AG04449 (cell line): ENCODE measurements at places on chromosomes 12 and 14.

- DNase-seq, result no peak
These were observed 22.0 kb downstream of the CHGA start for GRCh38 chr14:92944976-92945375.

DNA sequence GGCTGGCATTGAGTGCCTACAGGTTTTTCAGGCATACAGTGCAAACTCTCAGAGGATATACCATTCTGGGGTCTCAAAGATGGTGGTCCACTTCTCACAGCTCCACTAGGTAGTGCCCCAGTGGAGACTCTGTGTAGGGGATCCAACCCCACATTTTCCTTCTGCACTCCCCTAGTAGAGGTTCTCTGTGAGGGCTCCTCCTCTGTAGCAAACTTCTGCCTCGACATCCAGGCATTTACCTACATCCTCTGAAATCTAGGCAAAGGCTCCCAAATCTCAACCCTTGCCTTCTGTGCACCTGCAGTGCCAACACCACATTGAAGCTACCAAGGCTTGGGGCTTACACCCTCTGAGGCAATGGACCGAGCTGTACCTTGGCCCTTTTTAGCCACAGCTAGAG is 179.2 kb downstream of the CCDC91 start:
- DNase-seq, result no peak

GRCh38 chr12:89469361-89469760 is 55.2 kb downstream of the GALNT4 start:
- no peak for DNase-seq

DNA sequence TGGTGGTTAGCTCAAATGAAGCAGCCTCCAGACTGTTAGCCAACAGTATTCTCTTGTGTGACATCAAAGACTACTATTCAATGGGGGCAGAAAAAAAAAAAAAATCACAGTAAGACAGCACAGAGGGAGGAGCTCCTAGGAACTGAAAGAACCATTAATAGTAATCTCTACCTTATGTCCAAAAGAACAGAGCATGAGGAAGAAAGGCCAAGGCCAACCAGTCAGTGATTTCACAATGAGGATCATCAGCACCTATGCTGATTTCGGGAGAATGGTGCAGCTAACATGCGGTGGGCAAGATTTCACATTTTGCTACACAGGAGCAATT is 66.3 kb upstream of the SOX5 start:
- no peak for DNase-seq

- no peak for DNase-seq
These were observed 222.6 kb upstream of the SYT1 start for GRCh38 chr12:78641837-78642423.

DNA sequence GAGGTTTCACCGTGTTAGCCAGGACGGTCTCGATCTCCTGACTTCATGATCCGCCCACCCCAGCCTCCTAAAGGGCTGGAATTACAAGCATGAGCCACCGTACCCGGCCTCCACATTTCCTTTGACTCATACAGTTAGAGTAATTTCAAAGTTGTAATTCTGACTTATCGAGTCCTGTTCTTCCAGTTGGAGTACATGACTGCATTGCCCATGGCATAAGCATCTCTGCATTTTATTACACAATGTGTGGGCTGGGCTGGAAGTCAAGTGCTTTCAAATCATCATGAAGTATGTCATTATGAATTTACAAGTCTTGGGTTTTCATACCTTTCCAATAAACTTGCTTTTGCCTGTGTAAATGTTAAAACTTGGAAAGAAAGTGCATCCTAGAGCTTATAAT is 1295.7 kb upstream of the FLRT2 start:
- DNase-seq, result no peak

DNA sequence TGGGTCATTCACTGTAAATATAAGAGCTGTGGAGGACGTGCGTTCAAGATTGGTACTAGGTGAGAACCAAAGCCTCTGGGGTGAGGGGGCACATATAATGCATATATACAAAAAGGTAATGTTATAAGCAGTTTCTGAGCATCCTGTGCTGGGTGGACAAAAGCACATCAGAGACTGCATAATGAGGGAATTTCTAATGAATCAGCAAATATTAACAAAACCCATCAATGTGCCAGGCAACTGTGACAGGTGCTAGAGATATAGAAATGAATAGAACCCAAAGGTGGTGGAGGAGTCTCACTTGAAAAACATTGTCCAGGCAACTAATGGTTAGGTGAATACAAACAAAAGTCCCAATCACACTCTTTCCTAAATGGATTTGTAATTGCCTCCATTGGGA is 74.7 kb downstream of the GPR65 start:
- no peak for DNase-seq

DNA sequence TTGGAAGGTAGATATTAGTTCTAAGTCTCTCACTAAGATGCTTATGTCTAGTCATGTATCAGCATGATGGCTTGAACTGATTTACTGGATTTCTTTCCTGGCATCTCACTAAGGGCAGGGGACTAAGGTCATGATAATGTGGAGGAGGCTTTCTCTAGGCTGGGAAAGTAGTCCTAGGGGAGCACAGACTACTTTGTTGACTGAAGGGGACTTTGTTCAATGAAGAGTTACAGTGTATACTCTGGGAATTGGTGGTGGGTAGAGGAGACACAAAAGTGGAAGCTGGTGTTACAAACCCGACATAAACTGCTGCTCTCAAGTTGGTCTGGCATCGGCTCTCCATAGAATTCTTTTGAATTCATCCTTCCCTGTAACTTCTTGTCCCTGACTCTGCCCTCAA is 75.2 kb downstream of the SAMD4A start:
- DNase-seq, result no peak

DNA sequence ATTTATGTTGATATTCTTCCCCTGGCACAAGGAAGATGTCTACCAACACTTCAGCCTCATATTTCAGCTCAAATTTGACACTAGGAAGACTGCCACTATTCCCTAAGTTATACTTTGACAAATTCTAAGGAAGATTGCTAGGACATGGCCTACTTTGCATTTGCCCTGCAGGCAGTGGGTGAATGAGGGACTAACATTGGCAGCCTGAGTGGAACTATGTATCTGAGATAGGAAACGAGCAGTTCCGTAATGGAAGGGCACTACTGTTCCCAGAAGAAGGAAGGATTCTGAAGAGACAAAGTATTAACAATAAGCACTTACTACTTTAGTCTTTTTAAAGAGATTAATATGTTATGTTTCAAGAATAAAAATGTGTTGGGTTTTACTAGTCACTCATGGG is 115.1 kb downstream of the SLC16A7 start:
- DNase-seq, result no peak

DNA sequence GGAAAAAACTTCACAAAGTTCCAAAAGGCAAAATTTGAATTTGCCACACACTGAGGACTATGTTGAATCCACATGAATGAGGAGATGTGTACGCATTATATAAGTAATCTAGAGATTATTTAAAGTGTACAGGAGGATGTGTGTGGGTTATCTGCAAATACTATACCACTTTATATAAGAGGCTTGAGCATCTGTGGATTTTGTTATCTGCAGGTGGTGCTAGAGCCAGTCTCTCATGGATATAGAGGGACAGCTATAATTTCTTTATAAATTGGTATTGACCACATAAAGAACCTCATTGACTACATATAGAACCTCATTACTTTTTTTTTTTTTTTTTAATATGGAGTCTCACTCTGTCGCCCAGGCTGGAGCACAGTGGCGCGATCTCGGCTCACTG is 32.2 kb upstream of the RXYLT1 start:
- no peak for DNase-seq

- DNase-seq, result no peak
These were observed 12.5 kb upstream of the SAMD4A start for GRCh38 chr14:54554401-54554800.

DNA sequence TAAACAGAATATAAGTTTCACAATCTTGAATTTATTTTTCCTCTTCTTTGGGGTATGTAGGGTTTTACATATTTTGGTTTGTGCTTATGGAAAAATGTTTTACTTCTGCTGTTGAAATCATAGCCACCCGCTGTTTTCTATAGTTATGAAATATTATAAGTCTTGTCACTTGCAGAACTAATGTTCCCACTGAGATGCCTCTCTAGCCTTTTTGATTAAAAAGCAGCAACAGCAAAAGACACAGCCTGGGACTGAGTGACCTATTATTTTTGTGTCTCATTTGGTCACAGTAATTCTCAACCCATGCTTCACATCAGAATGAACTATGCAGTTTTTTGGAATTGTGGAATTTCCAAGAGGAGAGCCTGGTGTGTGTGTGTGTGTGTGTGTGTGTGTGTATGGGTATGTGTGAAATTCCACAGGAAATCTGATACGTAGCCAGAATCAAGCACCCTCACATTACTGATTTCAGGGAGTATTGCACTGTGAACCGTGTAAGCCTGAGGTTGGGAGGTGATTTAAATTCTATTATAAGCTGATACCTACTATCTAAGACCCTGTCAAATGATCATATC is 55.7 kb upstream of the FRMD6 start:
- DNase-seq, result no peak

- peak; percentile 2 for DNase-seq
These were observed 24.1 kb downstream of the KLRD1 start for GRCh38 chr12:10331642-10332239.

DNA sequence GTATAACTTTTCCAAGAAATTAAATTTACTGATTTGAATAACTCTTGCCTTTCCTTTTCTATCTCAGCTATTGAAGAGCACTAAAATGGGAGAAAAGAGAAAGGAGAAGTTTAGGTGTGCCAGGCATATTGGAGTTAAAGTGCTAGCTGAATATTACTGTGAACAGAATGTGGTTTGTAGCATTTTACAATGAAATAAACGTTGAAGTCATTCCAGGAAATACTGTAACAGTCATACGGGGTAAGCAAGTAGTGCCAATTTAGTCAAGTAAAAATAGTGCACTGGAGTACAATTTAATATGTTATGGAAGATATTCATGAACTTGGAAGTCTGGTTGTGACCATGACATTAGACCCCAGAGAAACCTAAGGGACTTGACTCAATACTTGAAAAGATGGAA is 62.1 kb downstream of the E2F7 start:
- DNase-seq, result no peak

GRCh38 chr12:20189767-20190166 is 178.6 kb upstream of the PDE3A start:
- no peak for DNase-seq

DNA sequence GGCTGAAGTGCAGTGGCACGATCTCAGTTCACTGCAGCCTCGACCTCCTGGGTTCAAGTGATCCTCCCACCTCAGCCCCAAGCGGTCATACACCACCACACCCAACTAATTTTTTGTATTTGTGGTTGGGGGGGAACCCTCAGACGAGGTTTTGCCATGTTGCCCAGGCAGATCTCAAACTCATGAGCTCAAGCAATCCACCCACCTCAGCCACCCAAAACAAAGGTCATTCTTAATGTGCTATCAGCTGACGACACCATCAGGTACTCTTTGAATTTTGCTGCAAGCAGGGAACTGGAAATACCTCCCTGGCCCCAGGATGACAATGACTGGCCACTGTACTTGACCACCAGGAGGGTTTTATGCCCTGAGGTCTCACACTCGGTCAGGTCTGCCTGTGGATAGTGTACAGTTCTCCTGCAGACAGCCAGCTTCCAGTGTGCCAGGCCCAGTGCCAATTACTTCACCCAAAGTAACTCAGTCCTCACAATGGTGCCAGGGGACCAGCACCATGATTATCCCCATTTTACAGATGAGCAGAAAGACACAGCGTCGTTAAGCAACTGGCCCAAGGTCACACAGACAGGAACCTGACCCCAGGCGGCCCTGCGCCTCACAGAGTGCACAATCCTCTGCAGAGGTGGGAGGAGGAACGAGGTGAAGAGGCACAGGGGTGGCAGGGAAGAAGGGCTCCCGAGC is 42.9 kb downstream of the ITPK1 start:
- no peak for DNase-seq

- DNase-seq, result no peak
These were observed 1888.1 kb upstream of the SEL1L start for GRCh38 chr14:83421711-83422110.

- DNase-seq, result no peak
These were observed 27.6 kb downstream of the EML1 start for GRCh38 chr14:99820702-99821331.

DNA sequence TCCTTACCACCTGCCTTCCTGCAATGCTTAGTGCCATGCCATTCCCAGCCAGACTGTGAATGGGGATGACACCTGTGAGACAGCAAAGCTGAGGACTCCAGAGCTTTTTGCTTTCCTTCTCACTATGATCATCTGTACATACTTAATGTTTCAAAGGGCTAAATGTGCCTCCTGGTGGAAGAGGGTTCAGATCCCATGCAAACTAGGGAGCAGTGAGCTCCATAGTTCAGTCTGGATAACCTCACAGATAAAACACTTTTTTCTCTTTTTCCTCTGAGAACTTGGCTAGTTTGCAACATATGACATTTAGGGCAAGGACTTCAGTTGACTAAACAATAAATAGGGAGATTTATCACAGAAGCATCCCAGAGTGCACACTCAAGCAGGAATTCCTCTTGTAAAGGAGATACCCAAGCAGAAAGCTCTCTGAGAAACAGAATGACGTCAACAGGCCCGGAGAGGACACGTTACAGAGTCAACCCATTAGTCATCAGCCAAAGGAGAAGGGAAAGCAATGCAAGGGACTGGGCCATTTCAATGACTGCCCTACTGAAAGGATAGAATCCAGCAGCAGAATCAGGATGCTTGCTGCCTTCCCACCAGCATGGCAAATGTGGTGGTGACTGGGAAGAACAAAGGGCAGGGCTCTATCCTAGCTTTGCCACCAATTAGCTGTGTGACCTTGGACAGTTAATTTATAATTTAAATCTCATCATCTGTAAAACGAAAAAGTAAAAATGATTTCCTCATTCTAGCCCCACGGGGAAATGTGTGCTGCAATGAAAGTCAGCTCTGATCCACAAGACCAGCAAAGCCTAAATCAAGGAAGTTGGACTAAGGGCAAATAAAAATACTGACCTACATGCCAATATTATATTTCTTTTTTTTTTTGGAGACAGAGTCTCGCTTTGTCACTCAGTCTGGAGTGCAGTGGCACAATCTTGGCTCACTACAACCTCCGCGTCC is 80.8 kb upstream of the ACTN1 start:
- peak; percentile 95 for DNase-seq

DNA sequence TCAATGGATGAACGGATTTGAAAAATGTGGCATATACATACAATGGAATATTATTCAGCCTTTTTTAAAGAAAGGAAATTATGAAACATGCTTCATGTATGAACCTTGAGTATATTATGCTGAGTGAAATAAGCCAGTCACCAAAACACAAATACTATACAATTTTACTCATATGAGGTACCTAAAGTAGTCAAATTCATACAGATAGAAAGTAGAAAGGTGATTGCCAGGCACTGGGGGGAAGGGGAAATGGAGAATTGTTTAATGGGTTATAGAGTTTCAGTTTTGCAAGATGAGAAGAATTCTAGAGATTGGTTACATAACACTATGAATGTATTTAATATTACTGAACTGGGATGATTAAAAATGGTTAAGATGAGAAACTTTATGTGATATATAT is 171.4 kb downstream of the TMTC3 start:
- no peak for DNase-seq

DNA sequence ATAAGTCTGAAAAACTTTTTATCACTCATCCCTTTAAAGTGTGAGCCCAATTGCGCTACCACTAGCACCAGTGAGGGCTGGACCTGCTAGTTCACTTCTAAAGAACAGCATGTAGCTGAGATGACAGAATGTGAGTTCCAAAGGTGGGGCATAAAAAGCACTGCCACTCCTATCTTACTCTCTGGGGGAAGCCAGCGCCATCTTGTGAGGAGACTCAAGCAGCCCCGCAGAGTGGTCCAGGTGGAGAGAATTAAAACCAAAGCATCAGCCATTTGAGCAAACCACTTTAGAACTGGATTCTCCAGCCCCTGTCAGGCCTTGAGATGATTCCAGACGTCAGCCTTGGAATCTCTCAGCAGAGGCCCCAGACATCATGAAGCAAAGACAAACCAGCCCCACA is 39.9 kb downstream of the TMEM132D start:
- no peak for DNase-seq

GRCh38 chr14:104206281-104206904 is 68.0 kb downstream of the KIF26A start:
- DNase-seq, result no peak
